PC-9 (cell line): ENCODE measurements at places on chromosomes 1 and 21. TPM values are rescaled to one million over a fixed set of nuclear protein-coding genes. Genes with fewer than 3 reads are reported as not detected.

DNA sequence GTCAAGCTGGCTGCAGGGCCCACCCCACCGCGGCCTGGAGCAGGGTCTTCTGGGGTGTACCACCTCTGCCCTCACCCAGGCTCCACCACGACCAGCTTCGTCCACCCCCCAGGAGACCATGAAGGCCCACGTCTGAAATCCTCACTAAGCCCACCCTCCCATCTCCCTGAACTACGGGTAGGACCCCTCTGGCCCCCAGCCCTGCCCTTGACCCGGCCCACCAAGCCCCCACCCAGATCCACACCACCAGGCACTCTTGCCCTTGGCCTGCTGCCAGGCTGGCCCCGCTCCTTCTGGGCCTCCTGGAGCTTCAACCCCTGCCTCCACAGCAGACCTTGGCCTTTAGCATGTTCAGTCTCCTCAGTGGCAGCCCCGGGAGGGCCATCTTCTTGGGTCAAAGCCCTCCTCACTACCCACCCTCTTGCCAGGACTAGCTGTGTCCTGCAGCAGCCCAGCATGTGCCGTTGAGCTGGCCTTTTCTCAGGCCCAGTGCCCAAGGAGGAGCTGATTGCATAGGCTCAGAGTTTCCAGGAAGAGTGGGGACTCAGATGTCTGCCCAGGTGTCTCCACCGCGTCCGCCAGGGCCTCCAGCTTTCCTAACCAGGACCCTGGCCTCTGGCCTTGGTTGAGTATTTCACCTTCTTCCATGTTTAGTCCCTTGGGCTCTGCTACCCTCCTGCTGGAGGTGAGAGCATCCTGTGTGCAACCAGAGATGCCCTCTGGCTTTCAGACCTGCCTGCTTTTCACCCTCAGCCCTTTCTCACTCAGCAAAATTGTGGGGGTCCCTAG, 17.7 kb upstream of the SAMD11 start:
- H3K4me3 ChIP-seq, result no peak overlapping the region
- no peak for DNase-seq
- H3K4me1 ChIP-seq, result peaks cover 20% of the 10 kb centered on the region
- H3K27me3 ChIP-seq, result no peaks in the 10 kb centered on the region
- H3K27ac ChIP-seq, result no peak overlapping the region

- no peaks in the 10 kb centered on the region for H3K4me1 ChIP-seq
- H3K36me3 ChIP-seq, result no peaks in the 10 kb centered on the region
- H3K27me3 ChIP-seq, result no peaks in the 10 kb centered on the region
- DNase-seq, result no peak
Observed at GRCh38 chr1:188006354-188006753, 1177.6 kb downstream of the PLA2G4A start.

DNA sequence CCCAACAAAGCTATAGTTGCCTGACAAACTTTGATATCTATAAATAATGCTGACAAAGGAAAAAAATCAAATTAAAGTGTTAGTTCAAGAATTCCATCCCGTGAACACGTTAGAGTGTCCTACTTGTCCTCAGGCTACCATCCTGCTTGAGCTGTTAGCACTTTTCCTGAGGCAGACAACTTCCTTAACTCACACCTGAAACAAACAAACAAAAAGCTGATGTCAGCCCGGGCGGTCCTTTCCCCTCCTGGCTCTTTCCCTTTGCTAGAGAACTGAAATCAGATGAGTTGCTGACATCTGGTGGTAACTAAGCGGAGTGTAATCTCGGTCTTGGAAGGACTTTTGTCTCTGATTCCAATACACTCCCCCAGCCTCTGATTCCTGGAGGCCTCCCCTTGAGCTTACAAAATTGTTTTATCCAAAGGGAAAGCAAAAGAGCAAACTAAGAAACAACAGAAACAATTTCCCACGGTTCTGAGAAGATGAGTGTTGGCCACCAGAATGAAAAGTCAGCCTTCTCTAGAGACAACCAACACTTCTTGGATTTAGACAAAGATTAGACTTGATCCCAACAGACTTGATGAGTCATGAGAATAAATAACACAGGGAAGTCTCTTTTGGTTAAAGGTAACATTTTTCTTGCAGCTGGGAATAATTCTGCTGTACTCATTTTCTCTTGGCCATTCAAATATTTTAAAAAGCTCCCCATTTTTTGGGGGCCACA, 135.4 kb downstream of the PROX1 start:
- peaks cover 20% of the 10 kb centered on the region for H3K4me1 ChIP-seq
- no peaks in the 10 kb centered on the region for H3K36me3 ChIP-seq
- peak; percentile 90 for DNase-seq
- peak overlapping the region; percentile 16; the same call in 1 of the 2 replicates for H3K4me3 ChIP-seq

- DNase-seq, result no peak
- no peak overlapping the region for H3K4me3 ChIP-seq
- H3K4me1 ChIP-seq, result no peaks in the 10 kb centered on the region
- H3K36me3 ChIP-seq, result peaks cover 16% of the 10 kb centered on the region; the same call in 1 of the 2 replicates
- no peak overlapping the region for H3K27ac ChIP-seq
Observed at GRCh38 chr1:200861937-200862647, 10.7 kb upstream of the GPR25 start.

The ORC1 gene
- total RNA-seq, result 17.6 and 21.2 TPM in 2 replicates

DNA sequence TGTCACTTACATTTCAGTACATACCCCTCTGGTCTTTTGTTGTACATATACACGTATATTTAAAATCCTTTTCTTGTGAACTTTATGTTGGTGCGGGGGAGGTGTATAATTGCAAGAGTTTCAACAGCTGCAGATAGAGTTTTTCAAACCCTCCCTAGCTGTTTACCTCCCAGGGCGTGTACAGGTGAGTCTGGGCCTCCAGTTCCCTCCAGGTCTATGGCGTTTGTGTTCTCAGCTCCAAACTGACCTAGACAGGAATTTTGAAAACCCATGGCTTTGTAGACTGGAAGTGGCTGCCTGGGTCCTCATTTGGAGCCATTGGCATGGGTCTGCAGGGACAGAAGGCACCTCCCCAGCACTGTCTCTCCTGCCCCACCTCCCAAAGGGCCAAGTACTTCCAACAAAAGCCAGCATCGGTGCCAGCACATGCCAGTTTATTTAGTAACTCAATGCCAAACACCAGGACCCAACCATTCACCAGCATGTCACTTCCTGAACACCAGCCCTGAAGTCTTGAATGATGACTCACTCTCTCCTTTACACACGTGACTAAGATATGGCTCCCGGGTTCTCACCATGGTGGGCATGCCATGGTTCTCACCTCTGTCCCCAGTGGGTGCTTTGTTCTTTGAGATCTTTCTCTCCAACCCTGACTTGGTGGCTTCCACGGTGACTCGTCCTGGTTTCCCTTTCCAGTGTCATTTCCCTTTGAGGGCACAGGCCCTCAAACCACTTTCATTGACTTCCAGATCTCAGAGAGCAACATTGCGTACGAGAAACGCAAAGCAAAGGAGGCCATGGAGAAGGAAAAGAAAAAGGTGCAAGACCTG, 57.3 kb upstream of the EFHD2 start:
- H3K4me1 ChIP-seq, result peaks cover 80% of the 10 kb centered on the region
- H3K36me3 ChIP-seq, result no peaks in the 10 kb centered on the region
- H3K27ac ChIP-seq, result peak overlapping the region; percentile 91
- H3K27me3 ChIP-seq, result no peaks in the 10 kb centered on the region
- H3K4me3 ChIP-seq, result no peak overlapping the region; the same call in 1 of the 2 replicates

DNA sequence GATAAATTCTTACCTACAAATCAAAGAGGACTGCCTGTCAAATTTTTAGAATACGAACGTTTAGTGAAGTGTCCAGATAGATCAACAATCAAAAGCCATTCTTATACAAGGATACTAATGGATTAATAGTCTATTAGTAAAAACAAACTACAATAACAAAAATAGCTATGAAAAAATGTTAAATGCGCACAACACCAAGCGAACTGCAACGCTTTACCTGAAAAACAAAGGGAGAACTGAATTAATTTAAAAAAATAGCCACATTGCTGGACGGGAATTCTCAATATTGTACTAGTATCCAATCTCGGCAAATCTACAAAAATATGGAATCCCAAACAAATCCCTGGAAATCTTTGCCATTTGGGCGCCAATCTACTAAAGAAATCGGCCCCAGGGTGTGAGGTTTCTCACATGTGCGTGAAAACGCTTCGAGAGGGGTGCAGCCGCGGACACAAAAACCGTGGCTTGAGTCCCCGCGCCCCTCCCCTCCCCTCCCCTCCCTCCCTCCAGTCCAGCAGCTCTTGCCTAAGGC, 55.6 kb downstream of the TRAF5 start:
- H3K4me3 ChIP-seq, result peak overlapping the region; percentile 68
- H3K36me3 ChIP-seq, result no peaks in the 10 kb centered on the region
- no peaks in the 10 kb centered on the region for H3K27me3 ChIP-seq

The TRABD2B gene
- not detected in 2 replicates for total RNA-seq

- no peaks in the 10 kb centered on the region for H3K36me3 ChIP-seq
- no peak overlapping the region for H3K4me3 ChIP-seq
- no peak for DNase-seq
- H3K4me1 ChIP-seq, result peaks cover 18% of the 10 kb centered on the region; the same call in 1 of the 2 replicates
Observed at GRCh38 chr1:59018860-59019259, 235.0 kb upstream of the JUN start.

GRCh38 chr1:214475331-214475730, 76.1 kb downstream of the PTPN14 start:
- H3K27me3 ChIP-seq, result no peaks in the 10 kb centered on the region
- H3K36me3 ChIP-seq, result no peaks in the 10 kb centered on the region
- no peak for DNase-seq
- peaks cover 27% of the 10 kb centered on the region for H3K4me1 ChIP-seq
- no peak overlapping the region for H3K4me3 ChIP-seq

The PLEKHN1 gene
- total RNA-seq, result 9.1 and 11.9 TPM in 2 replicates

The CYP4B1 gene
- total RNA-seq, result 3.1 and 3.5 TPM in 2 replicates

GRCh38 chr1:224656392-224656791, 40.3 kb downstream of the CNIH3 start:
- H3K36me3 ChIP-seq, result peaks cover 3% of the 10 kb centered on the region; the same call in 1 of the 2 replicates
- no peak overlapping the region for H3K27ac ChIP-seq
- H3K4me1 ChIP-seq, result peaks cover 18% of the 10 kb centered on the region
- no peaks in the 10 kb centered on the region for H3K27me3 ChIP-seq

- H3K36me3 ChIP-seq, result no peaks in the 10 kb centered on the region
- no peaks in the 10 kb centered on the region for H3K4me1 ChIP-seq
- H3K27ac ChIP-seq, result no peak overlapping the region
- DNase-seq, result no peak
- H3K27me3 ChIP-seq, result no peaks in the 10 kb centered on the region
Observed at GRCh38 chr1:100362821-100363466, 10.6 kb downstream of the CDC14A start.

DNA sequence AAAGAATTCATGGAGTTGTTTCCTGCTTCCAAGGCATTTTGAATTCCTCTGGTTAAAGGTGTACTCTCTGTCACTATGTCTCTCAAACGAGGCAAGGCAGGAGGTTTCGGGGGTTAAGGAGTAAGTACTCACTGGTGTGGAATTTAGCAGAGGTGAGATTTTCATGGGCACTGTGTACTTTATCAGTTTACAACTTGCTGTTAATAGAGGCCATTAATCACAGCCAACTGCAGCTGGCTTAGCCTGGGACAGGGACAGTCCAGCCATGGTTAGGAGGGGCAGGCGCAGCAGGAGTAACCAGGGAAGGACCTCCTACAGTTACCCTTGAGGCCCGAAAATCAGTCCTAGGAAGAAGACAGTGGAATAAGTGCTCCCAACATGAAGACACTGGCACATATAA, 18.1 kb upstream of the TMEM9 start:
- H3K4me1 ChIP-seq, result peaks cover 52% of the 10 kb centered on the region
- no peak overlapping the region for H3K4me3 ChIP-seq
- no peaks in the 10 kb centered on the region for H3K36me3 ChIP-seq
- no peak for DNase-seq

- H3K27ac ChIP-seq, result no peak overlapping the region
- no peak for DNase-seq
- no peaks in the 10 kb centered on the region for H3K36me3 ChIP-seq
- H3K4me3 ChIP-seq, result no peak overlapping the region
- H3K27me3 ChIP-seq, result no peaks in the 10 kb centered on the region
- H3K4me1 ChIP-seq, result no peaks in the 10 kb centered on the region
Observed at GRCh38 chr21:28604946-28605537, 387.6 kb downstream of the LTN1 start.

- H3K27me3 ChIP-seq, result no peaks in the 10 kb centered on the region
- H3K36me3 ChIP-seq, result no peaks in the 10 kb centered on the region
- H3K4me1 ChIP-seq, result no peaks in the 10 kb centered on the region
- H3K27ac ChIP-seq, result no peak overlapping the region
Observed at GRCh38 chr1:110170766-110171733, 20.8 kb downstream of the SLC6A17 start.

DNA sequence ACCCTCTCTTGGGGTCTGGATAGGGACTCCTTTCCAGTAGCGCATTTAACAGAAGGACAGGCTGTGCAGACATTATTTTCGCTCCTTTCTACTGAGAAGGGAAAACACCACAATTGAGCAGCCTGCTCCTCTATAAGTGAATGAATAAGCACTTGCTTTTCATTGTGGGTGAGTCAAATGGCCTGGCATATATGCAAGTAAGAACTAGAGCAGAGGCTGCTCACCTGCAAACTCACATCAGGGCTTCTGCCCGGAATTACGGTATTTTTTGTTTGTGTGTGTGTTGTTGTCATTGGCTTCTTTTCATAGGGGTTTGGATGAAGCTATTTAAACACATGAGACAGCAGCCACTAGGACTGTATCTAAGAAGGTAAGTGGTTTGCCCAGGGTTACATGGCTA, 200.1 kb upstream of the CAMK1G start:
- peaks cover 69% of the 10 kb centered on the region for H3K4me1 ChIP-seq
- peak overlapping the region; percentile 77 for H3K27ac ChIP-seq
- peak; percentile 28 for DNase-seq
- no peaks in the 10 kb centered on the region for H3K36me3 ChIP-seq
- H3K4me3 ChIP-seq, result no peak overlapping the region

GRCh38 chr1:170967042-170967910, 31.9 kb downstream of the MROH9 start:
- no peak overlapping the region for H3K4me3 ChIP-seq
- H3K36me3 ChIP-seq, result no peaks in the 10 kb centered on the region
- H3K4me1 ChIP-seq, result no peaks in the 10 kb centered on the region
- 0 out of 2 replicates have a peak, but pooled peaks cover 4% of the 10 kb centered on the region for H3K27me3 ChIP-seq
- no peak overlapping the region for H3K27ac ChIP-seq
- DNase-seq, result no peak

DNA sequence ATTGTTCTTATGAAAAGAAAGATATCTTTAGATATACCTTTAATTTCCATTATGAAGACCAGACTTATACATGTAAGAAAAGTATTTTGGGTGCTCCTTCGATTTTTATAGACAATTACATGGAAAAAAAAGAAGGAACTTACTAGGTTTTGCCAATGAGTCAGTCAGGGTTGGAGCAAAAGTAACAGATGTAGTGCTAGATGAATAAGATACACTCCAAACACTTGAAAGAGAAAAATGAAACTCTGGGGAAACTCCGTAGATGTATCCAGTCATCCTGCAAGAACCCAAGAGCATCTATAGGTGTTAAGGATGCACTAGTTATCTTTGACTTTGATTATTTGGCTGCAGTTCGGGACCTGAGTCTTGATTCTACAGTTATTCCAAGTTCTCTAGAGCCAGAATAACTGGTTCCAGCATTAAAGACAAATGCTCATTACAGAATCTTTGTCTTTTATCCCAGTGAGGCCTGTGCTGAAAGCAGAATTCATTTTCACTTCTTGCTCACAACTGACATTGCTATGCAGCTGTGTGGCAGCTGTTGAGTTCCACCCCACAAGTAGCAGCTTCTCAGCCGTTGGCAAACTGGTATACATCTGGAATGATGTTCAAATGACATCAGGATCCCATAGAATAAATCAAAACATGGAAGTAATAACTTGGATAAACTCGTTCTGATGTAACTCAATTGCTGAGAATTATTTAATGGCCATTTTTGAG, 326.1 kb downstream of the ASTN1 start:
- H3K27me3 ChIP-seq, result no peaks in the 10 kb centered on the region; the same call in none of the 2 replicates
- H3K27ac ChIP-seq, result no peak overlapping the region
- H3K4me3 ChIP-seq, result no peak overlapping the region
- no peaks in the 10 kb centered on the region for H3K36me3 ChIP-seq
